ENCODE measurements at places on chromosomes 5 and 9.

- DNase-seq, result no peak
Measured at GRCh38 chr5:95471942-95472341, 80.8 kb downstream of the FAM81B start.

GRCh38 chr5:132765311-132766019, 11.6 kb downstream of the SEPTIN8 start:
- peak; percentile 85 for DNase-seq

GRCh38 chr5:131630208-131630962, 4.6 kb downstream of the RAPGEF6 start:
- no peak for DNase-seq

- DNase-seq, result peak; percentile 59
Measured at GRCh38 chr5:181047921-181048320, 7.9 kb downstream of the BTNL9 start.

- DNase-seq, result no peak
Measured at GRCh38 chr9:22119522-22120158, 110.5 kb upstream of the CDKN2B start.

DNA sequence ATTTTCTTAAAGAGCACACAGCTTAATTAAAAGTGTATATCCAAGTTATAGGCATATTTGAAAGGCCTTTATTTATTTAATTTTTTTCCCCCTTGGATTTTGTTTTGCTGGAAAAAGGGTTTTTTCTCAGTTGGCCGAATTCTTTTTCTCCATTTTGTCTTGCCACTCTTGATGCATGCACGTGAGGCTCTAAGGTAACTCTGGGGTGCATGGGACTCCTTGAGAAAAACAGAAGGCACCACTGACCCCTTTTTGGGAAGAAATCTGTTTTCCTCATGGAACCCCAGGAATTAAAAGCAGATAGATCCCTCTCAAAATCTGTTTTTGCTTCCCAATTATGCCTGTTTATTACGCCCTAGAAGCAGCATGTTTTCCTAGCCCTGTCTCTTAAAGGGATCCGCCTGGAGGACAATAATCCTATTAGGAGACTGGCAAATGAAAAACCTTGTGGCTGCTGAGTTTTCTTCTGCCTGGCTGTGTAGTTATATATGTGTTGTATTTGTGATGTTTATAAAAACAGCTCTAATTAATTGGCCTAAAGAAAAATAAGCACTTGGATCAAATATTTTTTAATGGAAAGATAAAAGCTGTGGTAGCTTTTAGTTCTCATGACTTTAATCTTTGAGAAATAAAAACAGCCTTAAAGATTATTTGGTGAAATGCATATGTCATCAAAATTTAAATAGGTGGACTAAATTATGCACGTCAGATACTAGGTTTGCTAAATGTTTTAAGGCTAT, 435.1 kb upstream of the CDH9 start:
- DNase-seq, result no peak

DNA sequence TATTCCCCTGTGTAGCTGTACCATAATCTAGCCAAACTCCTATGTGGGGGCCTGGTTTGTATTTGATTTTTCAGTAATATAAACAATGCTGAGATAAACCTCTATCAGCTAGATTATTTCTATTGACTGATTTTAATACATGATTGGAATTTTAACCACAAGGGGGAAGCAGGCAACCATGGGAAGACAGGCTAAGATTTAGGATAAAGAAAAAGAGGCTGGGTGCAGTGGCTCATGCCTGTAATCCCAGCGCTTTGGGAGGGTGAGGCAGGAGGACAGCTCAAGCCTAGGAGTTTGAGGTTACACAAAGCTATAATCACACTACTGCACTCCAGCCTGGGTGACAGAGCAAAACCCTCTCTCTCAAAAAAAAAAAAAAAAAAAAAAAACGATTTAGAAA, 18.1 kb upstream of the GPX3 start:
- DNase-seq, result no peak

- no peak for DNase-seq
Measured at GRCh38 chr5:128549496-128549895, 11.5 kb upstream of the FBN2 start.

GRCh38 chr5:52748590-52748989, 39.1 kb upstream of the ITGA1 start:
- DNase-seq, result no peak

- DNase-seq, result no peak
Measured at GRCh38 chr9:15349892-15350761, 43.1 kb upstream of the TTC39B start.

DNA sequence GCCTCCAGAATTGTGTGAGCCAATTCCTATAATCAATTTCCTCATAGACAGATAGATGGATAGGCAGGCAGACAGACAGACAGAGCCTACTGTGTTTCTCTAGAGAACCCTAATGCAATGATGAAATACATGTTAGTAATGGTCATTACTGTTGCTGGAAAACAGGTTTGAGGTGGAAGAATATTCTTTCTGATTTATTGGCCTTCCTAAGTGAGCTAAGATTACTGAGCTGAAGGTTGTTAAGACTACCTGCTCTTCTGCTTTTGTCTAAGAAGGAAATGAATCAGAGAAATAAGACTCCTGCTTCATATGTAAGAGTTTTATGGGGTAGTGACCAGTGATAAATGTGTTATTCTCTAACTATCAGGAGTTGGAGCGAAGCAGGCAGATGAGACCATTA, 219.9 kb downstream of the ELAVL2 start:
- no peak for DNase-seq

GRCh38 chr9:82539146-82539545, 523.8 kb downstream of the RASEF start:
- no peak for DNase-seq

GRCh38 chr5:57687596-57687995, 205.0 kb upstream of the ACTBL2 start:
- no peak for DNase-seq

GRCh38 chr5:89946508-89946907, 463.0 kb downstream of the CETN3 start:
- DNase-seq, result no peak

GRCh38 chr5:69268899-69269298, 34.2 kb downstream of the CDK7 start:
- no peak for DNase-seq

- DNase-seq, result no peak
Measured at GRCh38 chr9:84447305-84447704, 106.7 kb upstream of the SLC28A3 start.

- no peak for DNase-seq
Measured at GRCh38 chr9:5819174-5819573, 13.7 kb downstream of the ERMP1 start.

GRCh38 chr5:60026161-60026560, 132.6 kb upstream of the PDE4D start:
- no peak for DNase-seq

- no peak for DNase-seq
Measured at GRCh38 chr5:146039420-146039819, 66.0 kb downstream of the PLAC8L1 start.

GRCh38 chr9:109733690-109734089, 46.3 kb upstream of the PALM2AKAP2 start:
- no peak for DNase-seq

DNA sequence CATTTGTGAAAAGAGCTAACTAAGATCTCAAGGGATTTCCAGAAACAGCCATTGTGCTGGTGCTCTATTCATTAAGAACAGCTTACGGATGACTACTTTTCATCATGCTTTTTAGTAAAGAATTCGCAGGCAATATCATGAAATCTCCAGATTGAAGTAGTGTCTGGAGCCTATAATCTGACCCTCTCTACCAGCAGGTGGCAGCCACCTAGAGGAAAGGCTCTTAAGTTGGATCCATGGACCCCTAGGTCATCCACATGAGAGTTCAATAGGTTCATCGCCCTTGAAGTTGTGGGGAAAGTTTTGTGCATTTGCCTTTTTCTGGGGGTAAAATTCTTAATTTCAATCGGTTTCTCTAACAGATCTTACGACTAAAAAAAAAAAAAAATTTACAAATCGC, 82.3 kb downstream of the SLC1A3 start:
- no peak for DNase-seq

- no peak for DNase-seq
Measured at GRCh38 chr9:13974891-13975290, 339.1 kb downstream of the NFIB start.

DNA sequence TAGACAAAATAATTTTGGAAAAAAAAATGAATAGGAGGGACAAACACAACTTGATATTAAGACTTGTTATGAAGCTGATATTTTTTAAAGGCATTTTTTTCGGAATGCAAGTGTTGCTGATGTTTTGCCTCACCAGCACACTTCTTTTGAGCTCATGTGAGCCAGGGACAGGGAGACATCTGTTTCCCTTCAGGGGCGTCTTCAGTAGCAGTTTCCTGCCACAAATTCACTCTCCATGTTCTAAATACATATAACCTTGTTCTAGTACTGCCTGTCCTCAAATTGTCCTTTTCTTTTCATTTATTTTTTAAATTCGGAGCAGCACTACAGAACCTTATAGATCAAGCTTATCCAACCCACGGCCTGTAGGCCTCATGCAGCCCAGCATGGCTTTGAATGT, 316.0 kb upstream of the PAPPA start:
- no peak for DNase-seq

GRCh38 chr5:134891473-134891872, 13.5 kb upstream of the PCBD2 start:
- peak; percentile 59 for DNase-seq

Measured in mesenteric fat pad (tissue), 1 donor.